GM18507 (cell line): ENCODE measurements at places on chromosomes 1 and 21.

DNA sequence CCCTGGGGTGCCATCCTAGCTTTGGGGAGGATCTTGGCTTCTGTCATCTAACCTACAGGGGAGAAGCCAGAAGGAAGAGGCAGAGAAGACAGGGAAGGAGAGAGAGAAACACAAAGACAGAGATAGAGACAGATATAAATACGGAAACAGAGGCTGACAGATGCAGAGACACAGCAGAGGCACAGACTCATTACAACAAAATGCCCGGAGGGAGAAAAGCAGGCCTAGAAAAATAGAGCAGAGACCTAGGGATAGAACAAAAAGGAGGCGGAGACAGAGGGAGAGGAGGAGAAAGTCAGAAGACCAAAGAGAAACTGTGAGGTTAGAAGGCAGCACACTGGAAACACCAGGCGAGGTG is 1.9 kb downstream of the PEAR1 start:
- DNase-seq, result no peak

DNA sequence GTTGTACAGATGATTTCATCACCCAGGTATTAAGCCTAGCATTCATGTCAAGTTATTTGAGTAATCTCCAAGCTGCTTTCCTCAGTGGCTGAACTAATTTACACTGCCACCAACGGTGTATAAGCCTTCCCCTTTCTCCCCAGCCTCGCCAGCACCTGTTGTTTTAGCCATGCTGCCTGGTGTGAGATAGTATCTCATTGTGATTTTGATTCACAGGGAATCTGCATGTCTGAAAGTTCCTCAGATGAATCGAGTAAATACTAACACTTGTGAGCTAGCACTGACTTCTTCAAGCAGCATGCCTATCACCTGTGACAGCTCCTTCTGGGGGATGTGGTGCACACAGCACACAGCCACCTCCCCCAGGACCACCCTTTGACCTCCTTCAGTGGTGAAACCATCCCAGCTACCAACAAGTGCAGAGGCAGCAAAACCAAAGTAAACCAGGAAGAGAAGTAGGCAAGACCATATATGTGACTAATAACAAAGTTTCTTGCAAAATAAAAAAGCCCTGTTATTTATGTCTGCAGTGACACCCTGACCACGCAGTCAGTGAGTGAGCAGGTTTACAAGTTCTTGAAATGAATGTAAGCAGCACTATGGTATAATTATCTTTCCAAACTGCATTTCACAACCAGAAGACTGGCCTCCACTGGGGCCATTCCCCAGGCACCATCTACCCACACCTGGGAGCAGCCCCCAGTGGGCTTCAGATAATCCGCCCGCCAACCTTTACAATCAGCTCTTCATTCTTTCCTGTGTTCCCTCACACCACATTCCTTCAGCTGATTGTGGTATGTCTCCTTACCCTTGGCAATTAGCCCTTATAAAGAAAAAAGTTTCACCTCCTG is 173.8 kb downstream of the ETS2 start:
- no peak for DNase-seq

- DNase-seq, result no peak
These were observed 39.3 kb downstream of the ELK4 start for GRCh38 chr1:205592443-205593003.

DNA sequence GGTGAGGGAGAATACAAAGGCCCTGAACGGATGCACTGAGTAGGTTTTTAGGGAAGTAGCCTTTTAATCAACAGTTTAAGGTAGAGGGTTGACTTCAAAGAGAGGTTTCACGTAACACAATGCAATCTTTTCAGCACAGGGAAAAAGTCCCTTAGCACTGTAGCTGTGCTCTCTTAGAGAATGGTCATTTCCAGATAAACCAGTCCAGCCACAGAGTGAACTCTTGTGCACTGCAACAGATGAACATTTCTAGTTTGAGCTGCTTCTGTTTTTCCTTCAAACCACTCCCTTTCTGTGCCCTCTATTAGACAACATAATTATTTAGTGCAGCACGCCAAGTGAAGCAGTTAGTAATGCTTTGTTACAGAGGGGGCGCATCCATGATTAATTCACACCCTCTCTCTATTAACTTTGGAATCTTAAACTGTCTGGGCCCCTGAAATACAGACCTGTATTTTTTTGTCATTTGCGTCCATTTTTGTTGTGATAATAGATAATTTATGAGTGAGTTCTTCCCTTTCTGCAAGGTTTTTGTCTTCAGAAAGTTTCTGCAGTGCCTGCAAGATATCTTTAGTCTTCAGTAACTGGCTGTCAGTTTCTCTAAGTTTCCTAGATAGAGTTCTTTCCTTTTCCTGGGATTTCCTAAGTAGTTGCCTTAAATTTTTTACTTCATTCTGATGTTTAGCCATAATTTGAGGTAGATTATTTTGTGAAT is 22.9 kb downstream of the LCA5L start:
- no peak for DNase-seq

GRCh38 chr1:4173731-4174130 is 273.7 kb upstream of the C1orf174 start:
- no peak for DNase-seq

- DNase-seq, result no peak
These were observed 1.3 kb downstream of the ACTRT2 start for GRCh38 chr1:3022511-3022973.

DNA sequence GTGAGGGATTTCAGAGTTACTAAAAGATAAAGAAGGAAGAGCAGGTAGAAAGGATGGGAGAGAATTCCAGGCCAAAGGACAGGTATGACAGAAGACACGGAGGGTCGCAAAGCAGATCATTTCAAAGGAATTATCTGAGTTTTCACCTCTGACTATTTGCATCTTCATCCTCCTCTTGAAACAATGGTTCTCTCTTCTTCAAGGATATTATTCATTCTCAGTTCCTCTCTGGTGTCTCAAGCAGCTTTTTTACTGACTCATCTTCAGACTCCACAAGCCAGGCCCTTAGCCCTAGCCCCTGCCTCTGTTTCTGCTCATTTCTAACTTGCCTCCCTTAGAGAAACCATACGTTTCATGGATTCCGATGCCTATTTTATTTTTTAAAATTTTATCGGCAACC is 15.0 kb downstream of the DDX59 start:
- no peak for DNase-seq

DNA sequence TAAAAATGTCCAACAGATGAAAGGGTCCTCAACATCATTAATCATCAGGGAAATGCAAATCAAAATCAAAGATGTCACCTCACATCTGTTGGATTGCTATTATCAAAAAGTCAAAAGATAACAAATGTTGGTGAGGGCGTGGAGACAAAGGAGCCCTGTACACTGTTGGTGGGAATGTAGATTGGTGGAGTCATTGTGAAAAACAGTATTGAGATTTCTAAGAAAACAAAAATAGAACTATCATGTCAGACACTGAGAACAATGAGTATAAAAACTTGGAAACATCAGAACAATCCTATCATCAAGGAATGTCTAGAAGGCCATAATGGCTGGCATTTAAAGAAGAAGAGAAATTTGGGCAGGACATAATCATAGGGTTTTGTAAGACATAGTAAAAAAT is 209.2 kb upstream of the PTGFR start:
- no peak for DNase-seq

DNA sequence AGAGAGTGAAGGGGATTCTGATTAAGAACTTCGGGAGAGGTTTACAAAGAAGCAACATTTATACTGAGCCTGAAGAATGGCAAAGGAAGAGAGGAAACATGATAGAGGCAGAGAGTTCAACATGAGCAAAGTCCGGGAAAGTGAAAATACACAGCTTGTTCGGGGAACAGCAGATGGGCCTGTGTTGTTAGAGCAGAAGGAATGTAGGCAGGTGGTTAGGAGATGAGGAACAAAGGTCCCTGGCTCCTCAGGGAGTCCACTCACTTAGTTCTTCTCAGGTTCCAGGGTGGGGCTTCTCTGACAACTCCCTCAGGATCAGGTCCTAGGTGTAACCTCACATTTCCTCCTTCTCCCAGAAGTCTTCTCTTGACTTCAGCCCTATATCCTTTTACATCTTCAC is 5.1 kb upstream of the ZNF326 start:
- no peak for DNase-seq

DNA sequence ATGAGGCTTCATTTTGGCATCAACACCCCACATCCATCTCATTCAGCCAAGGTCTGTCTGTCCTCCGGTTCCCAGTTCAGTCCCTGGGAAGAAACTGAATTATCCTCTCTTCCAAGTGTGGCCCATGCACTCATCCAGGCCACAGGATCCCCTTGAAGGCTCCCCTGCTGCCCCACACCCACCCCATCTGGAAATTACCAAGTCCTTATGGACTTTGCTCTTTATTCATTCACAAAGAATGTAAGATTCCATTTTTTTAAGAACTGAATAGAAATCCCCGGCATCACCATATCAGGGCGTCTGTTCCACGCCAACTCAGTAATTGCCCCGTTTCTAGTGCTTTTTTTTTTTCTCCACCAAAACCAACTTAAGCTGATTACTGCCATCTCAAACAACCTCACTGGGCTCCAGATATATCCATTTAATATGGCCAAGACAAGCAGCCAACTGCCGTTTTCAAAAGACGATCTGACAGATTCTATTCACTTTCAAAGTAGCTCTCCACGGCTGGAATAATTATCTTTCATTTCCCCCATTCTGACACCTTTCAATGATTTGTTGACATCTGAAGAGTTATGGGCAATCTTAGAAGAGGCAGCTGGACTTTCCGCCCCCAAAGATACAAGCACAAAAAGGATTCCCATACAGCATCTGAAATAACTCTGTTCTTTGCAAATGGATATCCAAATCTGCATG is 55.9 kb downstream of the OLIG1 start:
- DNase-seq, result no peak

DNA sequence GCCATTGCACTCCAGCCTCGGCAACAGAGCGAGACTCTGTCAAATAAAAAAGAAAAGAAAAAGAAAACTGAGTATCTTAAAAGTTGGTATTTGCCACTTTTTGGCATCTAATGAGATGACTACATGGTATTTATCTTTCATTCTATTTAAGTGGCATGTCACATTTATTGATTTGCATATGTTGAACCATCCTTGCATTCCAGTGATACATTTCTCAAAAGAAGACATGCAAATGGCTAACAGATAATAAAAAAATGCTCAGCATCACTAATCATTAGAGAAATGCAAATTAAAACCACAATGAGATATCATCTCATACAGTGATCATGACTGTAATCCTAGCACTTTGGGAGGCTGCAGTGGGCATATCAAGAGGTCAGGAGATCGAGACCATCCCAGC is 28.1 kb downstream of the SFPQ start:
- DNase-seq, result no peak

GRCh38 chr1:55931081-55931940 is 648.1 kb downstream of the PLPP3 start:
- no peak for DNase-seq

GRCh38 chr1:2029561-2029960 is 10.4 kb downstream of the GABRD start:
- DNase-seq, result no peak

GRCh38 chr1:152912900-152913299 is 4.6 kb downstream of the IVL start:
- no peak for DNase-seq

DNA sequence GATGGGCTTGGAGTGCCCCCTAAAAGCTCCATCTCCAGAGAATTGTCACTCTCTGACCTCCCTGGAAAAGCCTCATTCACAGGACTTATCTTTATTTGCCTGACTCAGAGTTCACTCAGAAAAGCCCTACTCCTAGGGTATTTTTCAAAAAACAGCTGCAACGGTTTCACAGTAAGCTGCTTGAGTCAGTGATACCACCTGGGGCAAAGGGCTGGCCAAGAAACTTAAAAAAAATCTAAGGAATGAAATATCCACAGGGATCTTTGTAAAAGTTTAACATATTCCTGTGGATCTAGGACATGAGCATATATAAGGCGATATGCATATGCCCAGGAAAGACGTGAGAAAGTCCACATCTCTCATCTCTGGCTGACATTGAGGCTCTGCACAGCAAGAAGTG is 33.8 kb upstream of the TSPAN2 start:
- no peak for DNase-seq

- no peak for DNase-seq
These were observed 16.4 kb downstream of the KNCN start for GRCh38 chr1:46535063-46535462.

DNA sequence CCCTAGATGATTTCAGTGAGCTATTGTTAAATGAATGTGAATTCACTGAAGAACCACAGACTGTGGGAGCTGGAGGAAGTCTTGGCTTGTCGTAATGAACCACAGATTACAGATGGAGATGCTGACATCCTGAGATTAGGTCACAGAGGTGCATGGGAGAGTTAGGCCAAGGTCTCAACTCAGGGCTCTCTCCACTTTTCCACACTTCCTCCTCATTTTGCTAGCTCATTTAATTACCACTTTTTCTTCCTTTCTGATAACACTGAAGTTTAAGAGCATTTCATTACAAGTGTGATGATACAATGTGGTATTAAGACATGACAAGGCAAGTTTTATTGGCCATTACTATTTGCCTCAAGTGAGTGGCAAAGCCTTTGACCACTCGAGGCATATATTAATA is 30.8 kb downstream of the ST6GALNAC3 start:
- no peak for DNase-seq

- DNase-seq, result no peak
These were observed 12.3 kb downstream of the ZNF436 start for GRCh38 chr1:23357138-23357908.

- no peak for DNase-seq
These were observed 18.3 kb upstream of the LRP8 start for GRCh38 chr1:53345996-53346813.

GRCh38 chr1:14553711-14554110 is 44.8 kb upstream of the KAZN start:
- DNase-seq, result no peak

DNA sequence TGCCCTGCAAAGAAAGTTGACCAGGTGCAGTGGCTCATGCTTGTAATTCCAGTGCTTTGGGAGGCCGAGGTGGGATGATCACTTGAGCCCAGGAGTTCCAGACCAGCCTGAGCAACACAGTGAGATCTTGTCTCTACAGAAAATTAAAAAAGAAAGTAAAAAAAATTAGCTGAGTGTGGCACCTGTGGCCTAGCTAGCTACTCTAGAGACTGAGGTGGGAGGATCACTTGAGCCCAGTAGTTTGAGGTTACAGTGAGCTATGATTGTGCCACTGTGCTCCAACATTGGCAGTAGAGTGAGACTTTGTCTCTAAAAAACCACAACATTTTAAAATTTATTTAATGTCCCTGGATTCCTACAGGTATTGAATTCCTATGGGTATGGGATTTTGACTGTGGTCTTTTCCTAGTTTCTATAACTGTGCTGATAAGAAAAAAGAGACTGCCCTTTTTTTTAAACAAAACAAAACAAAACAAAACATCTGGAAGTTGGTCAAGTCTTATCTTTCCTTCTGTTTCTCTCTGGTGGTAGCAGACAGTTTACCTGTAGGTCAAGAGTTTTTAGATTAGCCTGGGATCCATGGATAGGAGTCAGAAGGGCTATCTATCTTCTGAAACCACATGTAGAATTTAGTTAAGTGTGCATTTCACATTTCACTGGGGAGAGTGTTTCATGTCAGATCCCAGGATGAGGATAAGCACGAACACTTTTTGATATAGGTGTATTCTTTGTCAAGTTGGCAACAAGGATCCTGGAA is 18.8 kb downstream of the UCK2 start:
- DNase-seq, result no peak

GRCh38 chr1:70093250-70093975 is 112.0 kb downstream of the LRRC40 start:
- DNase-seq, result no peak
